CD4-positive, CD25-positive, alpha-beta regulatory T cell (primary cell): ENCODE measurements at places on chromosomes 13 and 19. TPM values are rescaled to one million over a fixed set of nuclear protein-coding genes. Genes with fewer than 3 reads are reported as not detected.
A peak's percentile ranks its signal among the peaks of the same experiment; 100 is the strongest.

GRCh38 chr13:78657699-78658629, 991 bp downstream of the OBI1 start:
- no peak for DNase-seq

DNA sequence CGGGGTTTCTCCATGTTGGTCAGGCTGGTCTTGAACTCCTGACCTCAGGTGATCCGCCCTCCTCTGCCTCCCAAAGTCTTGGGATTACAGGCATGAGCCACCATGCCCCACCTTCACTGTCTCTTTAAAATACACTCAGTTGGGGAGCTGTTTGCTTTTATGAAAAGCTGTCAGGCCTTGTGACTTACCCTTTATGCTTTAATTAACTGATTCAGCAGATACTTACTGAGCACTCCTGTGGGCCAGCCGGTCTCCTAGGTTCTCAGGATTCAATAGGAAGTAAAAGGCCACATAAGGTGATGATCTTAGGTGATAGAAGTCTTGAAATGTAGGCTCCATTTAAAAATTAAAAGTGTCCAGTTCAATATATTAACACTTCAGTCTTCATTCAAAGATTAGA, 7.5 kb downstream of the UBAC2 start:
- DNase-seq = no peak

DNA sequence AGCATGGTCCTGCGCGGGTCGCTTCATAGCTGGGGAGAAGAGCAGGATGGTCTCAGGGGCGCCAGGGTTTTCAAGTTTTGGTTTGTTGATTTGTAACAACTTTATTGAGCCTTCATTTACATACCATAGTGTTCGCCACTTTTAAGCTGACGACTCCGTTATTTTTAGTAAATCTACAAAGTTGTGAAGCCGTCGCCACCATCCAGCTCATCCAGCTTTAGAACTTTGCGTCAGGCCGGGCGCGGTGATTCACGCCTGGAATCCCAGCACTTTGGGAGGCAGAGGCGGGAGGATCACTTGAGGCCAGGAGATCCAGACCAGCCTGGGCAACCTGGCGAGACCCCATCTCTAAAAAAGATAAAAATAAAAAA, 404 bp downstream of the C19orf44 start:
- DNase-seq = no peak

- no peak for DNase-seq
These were observed 2.7 kb downstream of the DACH1 start for GRCh38 chr13:71864094-71864985.

- DNase-seq = no peak
These were observed 12.3 kb downstream of the KDELR1 start for GRCh38 chr19:48379058-48379457.

- no peak for DNase-seq
These were observed 38.5 kb downstream of the TBC1D4 start for GRCh38 chr13:75443356-75443958.

- no peak for DNase-seq
These were observed 153.8 kb downstream of the DCT start for GRCh38 chr13:94325650-94326049.

GRCh38 chr13:25778365-25778764, 273.5 kb downstream of the SHISA2 start:
- DNase-seq = no peak

GRCh38 chr19:15812060-15812722, 3.3 kb downstream of the OR10H1 start:
- peak; percentile 34 for DNase-seq

GRCh38 chr13:74715718-74716117, 581.5 kb upstream of the KLF12 start:
- DNase-seq = no peak

DNA sequence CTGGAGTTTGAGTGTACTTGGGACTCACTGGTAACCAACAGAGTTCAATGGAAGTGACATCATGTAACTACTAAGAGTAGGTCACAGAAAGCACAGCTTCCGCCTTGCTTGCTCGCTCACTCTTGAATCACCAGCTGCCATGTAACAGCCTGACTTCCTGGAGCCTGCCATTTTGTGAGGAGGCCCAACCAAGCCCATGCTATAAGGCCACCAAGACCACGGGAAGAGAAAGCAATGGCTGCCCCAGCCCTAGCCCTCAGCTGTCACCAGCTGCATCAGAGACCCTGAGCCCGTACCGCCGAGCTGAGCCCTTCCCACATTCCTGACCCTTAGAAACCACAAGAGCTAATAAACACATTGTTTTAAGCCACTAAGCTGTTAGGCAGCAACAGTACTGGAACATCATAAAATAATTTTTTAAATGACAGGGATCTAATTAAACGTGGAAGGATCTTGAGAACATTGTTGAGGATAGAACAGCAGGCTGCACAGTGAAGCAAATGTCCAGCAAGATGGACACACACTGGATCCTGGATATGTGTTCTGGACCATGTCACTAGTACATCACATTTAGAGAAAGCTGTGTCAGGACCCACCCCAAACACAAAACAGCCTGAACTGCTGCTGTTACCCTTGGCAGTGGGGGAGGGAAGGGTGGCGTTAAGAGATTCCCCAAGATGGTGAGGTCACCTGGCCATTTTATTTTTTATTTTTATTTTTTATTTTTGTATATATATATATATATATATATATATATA, 21.7 kb upstream of the LDLR start:
- DNase-seq = no peak

GRCh38 chr19:50415661-50416033, 3.1 kb upstream of the SPIB start:
- no peak for DNase-seq

DNA sequence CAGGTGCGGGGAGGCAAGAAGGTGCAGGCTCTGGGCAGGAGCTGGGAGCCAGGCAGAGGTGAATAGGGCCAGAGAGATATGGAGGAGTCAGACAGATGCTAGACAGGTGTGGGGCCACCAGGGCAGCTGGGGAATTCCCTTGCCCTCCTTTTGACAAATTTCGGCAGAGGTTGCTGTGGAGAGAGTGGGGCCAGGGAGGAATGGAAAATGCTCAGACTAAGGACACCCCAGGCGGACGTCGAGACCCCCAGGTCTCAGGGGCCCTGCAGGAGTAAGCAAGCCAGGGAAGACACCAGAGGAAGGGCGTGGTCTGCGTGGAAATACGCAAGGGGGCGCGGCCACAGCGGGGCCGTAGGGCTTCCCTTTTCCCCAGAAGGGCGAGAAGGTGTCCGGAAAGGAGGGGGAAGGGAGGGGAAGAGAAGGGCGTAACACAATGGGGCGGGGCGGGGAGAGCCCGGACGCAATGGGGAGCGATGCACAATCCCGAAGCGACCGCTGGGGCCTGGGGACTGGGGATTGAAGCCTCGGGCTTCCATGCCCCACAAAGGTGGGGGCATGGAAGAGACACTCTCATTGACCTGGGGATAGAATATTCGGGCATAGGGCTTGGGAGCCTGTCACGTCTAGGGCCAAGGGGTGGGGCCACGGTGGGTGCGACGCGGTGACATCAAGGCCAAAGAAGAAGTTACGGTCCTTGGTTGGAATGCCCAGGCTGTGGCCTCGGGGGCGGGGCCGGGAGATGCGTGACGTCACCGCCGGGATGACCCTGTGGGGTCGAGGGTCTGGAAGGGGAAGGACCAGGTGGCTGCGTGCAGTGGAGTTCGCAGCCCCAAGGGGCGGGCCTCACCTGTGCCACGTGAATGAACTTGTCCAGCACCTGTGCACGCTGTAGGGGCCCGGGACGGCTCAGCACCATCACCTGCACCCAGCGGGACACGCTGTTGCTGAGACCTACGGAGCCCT, 8.2 kb downstream of the RASGRP4 start:
- DNase-seq = peak; percentile 37

DNA sequence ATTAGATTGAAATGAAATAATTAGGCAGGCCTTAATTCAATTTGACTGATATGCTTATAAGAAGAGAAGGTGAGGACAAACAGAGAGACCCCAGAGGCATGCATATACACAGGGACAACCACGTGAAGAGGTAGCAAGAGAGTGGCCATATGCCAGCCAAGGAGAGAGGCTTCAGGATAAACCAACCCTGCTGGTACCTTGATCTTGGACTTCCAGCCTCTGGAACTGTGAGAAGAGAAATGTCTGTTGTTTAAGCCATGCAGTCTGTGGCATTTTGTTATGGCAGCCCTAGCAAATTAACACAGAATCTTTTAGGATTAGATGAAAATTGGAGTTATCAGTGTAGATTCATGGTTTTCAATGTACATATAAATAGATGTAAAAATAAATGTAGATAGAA, 120.1 kb downstream of the KCTD15 start:
- DNase-seq = no peak

GRCh38 chr13:45339867-45340266, 1.1 kb downstream of the TPT1 start:
- peak; percentile 52 for DNase-seq

DNA sequence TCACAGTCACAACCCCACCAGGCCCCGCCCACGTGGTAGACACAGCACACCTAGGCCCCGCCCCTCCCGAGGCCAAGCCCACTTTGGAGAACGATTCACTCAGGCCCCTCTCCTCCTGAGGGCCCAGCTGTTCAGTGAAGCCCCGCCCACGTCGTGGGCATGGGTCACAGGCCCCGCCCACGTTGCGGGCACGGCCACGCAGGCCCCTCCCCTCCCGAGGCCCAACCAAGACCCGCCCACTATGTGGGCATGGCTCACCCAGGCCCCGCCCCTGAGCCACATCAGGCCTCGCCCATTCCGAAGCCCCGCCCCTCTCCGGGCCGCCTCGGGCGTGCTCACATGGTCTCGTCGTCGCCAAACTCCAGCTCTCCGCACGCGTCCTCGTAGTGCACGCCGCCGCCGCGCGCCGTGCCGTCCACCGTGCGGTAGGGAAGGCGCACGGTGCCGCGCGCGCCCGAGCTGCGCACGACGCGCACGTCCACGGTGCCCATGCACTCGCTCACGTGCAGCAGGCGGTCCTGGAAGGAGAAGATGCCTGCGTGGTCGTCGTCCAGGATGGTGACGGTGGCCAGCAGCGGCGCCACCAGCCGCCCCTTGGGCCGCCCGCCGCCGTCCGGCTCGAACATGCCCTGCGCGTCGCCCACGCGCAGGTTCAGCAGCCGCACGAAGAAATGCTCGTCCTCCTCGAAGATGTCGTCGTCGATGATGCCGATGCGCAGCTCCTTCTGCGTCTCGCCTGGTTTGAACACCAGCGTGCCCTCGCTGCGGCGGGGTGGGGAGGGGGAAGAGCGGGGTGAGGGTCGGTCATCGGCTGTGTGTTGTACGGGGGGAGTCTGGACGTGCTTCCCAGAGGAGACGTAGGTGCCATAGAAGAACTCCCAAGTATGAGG, 24.0 kb downstream of the SLC8A2 start:
- peak; percentile 40 for DNase-seq

GRCh38 chr13:80012251-80012650, 328.7 kb downstream of the SPRY2 start:
- no peak for DNase-seq

DNA sequence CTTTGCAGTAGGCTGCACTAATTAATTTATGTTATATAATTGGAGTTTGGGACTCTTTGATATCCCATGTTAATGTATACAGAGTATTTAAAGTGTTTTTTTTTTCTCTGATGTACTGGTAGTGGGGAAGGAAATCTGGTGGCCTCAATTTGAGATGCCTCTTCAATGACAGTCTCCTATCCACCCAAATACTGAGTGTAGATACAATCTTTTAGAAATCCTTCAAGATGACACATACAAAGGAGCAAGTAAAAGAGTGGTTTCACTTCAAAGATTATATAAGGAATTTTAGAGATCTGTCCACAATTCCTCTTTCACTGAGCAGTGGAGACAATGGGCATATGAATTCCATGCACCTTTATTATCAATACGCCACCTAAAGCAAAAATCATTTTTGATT, 15.1 kb downstream of the NALCN start:
- no peak for DNase-seq

DNA sequence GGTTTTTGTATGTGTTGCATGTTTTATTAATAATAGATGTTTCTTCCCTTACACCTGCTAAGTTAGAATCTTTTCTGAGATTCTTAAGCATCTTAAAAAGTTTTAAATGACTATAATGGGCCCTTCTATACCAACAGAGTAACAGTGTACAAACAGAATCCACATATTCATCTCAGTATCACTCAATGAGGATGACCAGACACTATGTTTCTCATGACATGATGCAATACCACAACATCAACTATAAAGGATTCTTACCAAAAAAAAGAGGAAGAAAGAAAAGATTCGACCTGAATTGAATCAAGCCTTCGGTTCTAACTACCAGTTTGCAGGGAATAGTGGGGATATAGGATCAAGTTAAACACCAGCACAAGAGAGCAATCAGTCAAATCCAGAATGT, 56.5 kb downstream of the INTS6 start:
- no peak for DNase-seq

DNA sequence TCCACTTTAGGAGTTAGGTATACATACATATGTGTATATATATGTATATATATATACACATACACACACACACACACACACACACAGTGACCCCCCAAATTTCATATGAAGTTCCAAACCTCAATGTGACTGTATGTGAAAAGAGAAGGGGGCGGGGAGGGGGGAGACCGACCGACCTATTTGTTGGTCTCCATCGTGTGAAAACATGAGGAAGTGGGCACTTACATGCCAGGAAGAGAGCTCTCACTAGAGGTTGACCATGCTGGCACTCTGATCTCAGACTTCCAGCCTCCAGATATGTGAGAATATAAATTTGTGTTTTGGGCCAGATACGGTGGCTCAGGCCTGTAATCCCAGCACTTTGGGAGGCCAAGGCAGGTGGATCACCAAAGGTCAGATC, 24.6 kb downstream of the ZNF562 start:
- no peak for DNase-seq

DNA sequence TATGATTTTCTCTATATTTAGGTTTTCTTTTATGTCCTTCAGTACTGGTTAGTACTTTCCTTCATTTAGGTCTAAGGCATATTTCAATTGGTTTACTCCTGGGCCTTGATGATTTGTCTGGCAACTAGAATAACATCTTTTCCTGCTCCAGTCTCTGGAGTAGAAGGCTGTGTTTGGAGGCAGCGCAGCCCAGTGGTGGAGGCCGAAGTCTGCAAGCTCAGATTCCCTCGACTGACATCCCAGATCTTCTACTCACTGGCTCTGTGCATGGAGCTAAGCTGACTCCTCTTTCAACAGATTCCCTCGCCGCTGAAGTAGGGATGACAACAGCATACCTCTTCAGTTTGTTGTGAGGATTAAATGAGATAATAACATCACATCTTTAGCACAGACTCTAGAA, 141.0 kb downstream of the RAP2A start:
- no peak for DNase-seq

DNA sequence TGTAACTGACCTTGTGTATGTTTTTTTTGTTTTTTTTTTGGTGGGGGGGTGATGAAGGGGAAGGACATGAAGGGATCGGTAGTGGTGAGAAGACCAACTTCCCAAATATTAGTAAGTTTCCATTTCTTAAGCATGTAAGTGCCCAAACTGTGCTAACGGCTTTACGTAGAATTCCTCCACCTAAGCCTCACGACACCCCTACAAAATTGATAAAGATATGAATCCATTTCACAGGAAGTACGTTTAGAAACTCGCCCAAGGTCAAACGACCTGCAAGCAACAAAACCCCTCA, 649 bp downstream of the UQCRFS1 start:
- DNase-seq = peak; percentile 47

- no peak for DNase-seq
These were observed 56.1 kb downstream of the CDK8 start for GRCh38 chr13:26310003-26310402.

Gene ZGLP1
- 2.8 TPM for total RNA-seq

Gene FFAR3
- total RNA-seq = 1.7 TPM

Gene S1PR4
- total RNA-seq = 159 TPM

Gene CDC42EP5
- total RNA-seq = not detected

Gene CPT1C
- total RNA-seq = 0.47 TPM

Gene SIGLEC12
- not detected for total RNA-seq

Gene ADM5
- 1.7 TPM for total RNA-seq

Gene CKM
- not detected for total RNA-seq

Gene GJA3
- total RNA-seq = not detected

Gene C19orf67
- total RNA-seq = not detected

Gene ZNF99
- not detected for total RNA-seq

Gene RHPN2
- 0.37 TPM for total RNA-seq
